ENCODE measurements at places on chromosomes 11 and 22.

DNA sequence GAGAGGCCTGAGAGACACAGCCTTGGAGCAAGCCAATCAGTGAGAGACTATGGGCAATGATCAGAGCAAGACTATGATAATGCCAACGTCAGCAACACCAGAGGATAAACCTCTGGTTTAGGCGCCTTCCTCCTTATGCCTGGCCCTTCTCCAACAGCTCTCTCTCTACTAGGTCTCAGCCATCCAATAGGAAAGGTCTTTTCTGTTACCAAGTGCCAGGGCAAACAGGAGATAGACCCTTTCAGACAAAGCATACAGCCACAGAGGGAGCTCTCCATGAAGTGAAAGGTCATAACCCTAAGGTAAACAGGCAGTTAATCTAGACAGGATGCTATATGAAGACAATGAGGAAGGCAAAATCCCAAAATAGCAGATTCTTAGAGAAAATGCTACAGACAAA lies 9.5 kb downstream of the STK33 start:
- DNase-seq: no peak

- no peak for DNase-seq
Observed at GRCh38 chr11:117921456-117921855, 7.7 kb downstream of the TMPRSS13 start.

DNA sequence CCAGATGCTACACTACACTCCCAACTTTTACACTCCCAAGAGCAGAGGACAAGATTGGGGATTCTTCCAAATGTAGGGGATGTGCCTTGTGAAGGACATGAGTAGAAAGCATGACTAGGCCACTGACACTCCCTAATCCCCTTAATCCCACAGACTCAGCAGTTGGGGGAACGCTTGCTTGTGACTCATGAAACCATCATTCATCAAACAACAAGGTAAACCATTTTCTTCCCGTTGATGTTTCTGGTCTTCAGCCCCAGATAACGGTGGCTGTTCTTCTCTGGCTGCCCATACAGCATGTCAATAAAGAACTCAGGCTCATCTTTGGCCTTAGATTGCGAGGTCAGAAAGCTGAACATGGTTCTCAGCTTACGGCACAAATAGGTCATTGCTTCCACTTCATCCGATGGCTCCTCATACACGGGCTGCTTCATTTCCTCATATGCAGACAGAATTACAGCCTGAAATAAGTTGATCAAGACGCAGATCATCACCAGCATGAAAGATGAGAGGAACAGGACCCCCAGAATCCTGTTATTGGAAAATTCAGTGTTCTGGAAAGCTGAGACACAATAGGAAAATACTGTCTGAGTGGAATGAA lies 6.4 kb upstream of the CDPF1 start:
- DNase-seq: no peak

GRCh38 chr22:50473855-50474671 lies 772 bp downstream of the SBF1 start:
- DNase-seq: no peak

DNA sequence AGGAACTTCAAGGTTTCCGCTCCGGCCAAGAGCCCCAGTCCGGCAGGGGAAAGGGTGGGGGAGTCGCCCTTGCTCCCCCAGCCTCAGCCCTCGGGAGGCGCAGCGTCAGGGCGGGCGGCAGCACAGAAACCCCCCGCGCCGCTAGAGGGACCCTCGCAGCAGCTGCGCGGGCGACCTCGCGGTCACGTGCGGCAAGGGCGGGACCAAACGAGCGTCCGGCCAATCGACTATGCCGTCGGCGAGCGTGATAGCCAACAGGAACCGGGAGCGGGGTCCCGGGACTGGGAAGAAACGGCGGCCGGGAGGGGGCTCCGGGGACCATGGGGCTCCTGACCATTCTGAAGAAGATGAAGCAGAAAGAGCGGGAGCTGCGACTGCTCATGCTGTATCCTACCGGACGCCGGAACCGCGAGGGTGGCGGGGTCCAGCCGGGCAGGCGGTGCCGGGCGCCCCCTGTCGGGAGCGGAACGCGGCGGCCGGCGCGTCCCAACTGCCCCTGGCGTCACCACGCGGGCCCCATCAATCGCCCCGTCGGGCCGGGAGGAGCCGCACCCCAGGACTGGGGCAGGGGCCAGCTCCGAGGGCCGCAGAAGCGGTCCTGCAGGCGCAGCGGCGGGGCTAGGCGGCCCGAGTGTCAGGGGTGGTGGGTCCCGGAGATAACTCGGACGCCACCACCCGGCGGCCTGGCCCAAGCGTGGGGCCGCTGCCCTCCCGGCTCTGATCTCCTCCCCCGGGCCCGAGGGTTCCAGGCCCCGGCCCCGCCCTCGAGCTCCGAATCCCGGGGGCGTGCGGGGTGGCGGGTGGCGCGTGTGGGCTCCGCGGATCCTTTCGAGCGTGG lies at the start of gene ARL2:
ARL2 (plus strand) TSS at position 273 of the 838 bp plus-strand sequence; CDS start at position 321, 48 bp downstream.
- DNase-seq: peak; percentile 77

DNA sequence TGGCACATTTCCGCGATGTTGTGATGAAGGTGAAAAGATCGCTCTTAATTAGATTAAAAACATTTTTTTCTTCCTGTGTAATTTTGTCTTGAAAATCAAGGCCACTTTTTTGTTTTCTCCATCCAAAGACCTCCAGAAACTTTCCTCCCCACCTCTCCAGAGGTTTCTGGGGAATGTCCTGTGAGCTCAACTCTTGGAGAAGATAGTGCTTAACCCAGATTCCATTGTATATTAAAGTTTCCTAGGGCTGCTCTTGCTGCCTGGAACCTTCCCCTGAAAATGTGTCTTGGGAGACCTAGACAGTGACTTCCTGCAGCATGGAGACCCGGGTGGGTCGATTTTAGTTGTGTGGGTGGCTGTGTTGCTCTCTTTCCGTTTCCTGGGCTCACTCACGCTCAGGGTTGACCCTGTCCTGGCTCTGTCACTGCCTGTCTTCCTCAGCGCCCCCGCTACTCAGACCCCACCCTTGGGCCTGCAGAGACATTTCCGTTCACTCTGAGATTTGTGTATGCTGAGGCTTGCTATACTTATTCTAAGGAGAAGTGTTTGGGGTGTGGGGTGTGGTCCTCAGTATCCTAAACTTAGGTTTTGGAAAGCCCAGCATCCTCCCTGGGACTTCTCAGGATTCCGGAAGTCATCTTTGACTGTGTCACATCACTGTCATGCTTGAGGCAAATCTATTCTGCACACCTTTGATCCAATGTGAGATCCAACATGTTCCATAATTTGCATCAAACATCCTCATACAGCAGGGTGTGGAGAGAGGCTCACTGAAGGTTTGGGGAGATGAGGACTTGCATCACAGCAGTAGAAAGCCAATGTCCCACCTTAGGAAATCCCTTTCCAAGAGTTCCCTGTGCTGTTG lies 47.2 kb downstream of the KCNQ1OT1 start:
- no peak for DNase-seq

- no peak for DNase-seq
Observed at GRCh38 chr22:49398115-49398514, 429.6 kb downstream of the BRD1 start.

DNA sequence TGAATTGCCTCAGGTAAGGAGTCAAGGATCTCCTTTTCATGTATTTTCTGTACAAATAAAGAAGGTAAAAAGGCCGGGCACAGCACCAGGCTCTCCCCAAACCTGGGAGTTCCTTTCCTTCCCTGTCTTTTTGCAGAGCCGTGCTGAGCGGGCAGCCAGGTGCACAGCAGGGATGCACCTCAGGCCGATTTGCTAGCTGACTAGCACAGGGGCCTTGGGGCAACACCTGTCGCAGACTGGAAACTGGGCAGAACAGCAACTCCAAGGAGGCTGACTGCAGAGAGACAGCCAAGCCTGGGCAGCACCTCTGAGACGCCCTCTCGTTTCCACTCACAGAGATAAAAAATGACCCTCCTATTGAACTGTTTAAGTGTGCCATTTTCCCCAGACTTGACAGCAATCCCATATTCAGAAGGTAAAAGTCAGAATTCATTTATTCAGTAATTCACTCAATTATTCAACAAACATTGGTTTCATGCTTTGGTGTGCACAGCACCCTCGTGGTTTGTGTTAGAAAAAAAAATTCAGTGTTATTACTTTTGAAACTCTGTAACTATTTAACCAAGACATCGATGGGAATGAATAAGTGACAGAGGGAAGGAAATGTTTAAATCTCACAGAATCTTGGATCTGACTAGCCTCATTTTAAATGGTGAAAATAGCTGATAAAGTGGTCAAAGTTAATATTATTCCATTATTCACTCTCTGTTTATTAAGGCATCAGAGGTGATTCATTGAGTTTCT lies 120.9 kb downstream of the GALNT18 start:
- DNase-seq: no peak

- peak; percentile 94 for DNase-seq
Observed at GRCh38 chr11:116853461-116854073, 16.1 kb upstream of the APOA1 start.

- DNase-seq: no peak
Observed at GRCh38 chr22:47608421-47608820, 846.0 kb downstream of the TBC1D22A start.

DNA sequence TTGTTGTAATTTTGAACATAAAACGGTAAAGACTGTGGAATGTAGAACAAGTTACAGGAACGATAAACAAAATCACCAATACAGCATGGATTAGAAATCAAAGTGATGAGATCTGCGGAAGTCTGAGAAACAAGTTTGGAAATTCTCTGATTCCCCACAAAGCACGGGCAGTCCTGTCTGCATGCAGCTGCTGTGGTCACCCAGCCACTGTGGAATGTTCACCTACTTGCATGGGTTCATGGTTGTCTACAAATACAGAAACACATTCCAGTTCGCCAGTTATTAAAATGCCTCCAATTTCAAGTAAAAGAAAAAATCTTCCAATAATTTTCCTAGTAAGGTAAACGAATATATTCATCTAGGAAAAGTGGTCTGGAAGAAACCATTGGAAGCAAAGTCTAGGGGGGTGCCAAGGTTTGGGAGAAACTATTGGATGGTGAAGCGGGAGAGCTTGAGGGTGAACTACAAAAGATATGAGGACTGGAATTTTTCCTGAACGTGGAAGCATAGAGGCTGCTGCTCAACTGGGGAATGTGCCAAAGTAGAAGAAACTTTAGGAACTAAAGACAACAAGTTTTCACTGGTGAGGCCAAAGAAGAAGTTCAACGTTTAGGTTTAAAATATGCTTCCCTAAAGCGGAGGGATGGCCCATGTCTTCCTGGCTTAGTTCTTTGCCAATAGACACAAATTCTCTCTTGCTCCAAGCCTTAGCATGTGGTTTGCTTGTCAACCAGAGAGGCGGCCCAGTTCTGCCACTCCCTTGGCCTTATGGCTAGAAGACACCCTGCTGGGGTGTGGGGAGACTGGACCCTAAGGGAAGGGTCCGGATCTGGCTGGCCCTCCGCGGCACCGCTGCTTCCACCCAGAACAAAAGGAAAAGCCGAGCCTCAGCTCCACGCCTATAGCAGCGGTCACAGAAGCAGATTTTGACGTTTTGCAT lies 70.2 kb downstream of the CTTN start:
- no peak for DNase-seq

GRCh38 chr22:44926124-44926475 lies 83.7 kb downstream of the PHF21B start:
- no peak for DNase-seq

- no peak for DNase-seq
Observed at GRCh38 chr22:44454113-44454769, 43.8 kb downstream of the RTL6 start.

DNA sequence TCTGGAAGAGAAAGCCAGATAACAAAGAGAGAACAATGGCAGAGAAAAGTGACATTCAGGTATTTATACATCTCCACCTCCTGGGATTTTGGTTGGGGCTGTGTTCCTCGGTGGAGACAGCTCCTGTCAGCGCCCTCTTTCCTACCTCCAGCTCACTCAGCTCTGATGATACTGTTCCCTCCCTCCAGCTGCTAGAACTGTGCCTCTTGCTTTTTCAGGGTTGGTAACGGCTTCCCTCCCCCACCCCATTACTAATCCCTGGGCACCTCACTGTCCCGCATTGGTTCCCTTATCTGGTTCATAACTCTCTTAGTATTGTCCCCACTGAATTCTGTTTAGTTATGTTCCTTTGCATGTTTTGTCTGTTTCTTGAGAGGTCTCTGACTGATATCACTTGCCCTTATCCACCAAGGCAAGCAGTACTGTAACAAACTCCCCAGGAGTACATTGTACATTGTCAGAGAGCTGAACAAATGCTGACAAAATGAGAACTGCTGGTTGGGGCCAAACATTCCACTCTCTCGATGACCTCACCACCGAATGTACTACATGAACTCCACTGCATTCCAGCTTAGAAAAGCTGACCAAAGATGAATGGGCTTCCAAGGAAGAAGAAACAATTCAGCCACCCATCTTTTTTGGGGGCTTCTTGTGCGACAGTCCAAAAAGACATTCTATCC lies 5.7 kb upstream of the FBXO3 start:
- DNase-seq: peak; percentile 48

DNA sequence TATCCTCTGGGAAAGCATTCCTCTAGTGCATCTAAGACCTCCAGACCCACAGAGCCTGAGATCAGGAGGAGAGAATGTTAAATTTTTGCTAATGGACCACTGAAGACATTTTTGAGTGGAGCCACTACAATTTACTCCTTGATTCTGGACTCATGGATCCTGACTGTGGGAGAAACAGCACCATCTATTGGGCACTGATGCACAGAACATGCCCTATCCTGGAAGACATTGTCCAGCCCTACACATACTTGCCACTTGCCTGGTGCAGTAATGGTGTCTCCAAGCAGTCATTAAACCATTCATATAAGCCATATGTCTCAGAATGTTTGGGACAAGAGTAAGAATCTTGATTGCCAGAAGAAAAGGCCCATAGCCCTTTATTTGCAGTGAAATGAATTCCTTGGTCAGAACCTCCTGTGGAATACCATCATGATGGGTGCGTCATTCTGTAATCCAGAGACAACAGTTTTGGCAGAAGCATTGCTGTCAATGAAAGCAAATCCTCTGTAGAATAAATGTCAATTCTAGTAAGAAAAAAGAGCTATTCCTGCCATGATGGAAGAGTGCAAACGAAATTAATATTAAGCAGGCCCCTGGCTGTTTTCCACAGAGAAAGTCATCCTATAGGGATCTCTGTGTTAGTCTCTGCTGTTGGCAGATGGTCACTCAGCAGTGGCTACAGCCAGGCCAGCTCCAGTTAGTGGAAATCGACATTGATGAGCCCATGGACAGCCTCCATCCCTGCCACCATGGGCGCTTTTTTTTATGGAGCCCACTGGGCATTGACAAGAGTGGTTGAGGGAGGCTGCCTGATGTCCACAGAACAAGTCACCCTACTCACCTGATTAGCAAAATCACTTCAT lies 43.5 kb downstream of the GGTLC2 start:
- peak; percentile 44 for DNase-seq

DNA sequence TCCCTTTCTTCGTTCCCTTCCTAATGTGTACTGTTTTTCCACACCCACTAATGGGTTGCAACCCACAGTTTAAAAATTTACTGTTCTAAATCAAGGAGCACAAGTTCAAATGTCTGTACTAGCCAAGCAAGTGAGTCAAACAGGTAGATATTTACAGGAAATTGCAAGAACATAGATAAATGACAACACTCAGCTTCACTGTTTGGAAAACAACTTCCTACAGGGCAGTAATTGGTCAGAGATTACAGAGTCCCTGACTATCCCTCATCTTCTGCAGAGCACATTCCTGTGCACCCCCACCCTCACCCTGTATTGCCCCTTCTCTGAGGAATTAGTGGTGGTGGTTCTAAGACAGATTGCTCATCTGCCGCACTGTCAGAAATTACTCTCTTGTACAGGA lies 1.9 kb downstream of the SERPING1 start:
- DNase-seq: no peak

- DNase-seq: peak; percentile 52
Observed at GRCh38 chr22:35930933-35931332, 97.7 kb downstream of the RBFOX2 start.

All from A172 (cell line).